Activated CD4-positive, alpha-beta T cell treated with anti-CD3 and anti-CD28 coated beads, Interleukin-2, amount 10 ng/mL, durations not matched to agents 7 days and 5 days (primary cell): ENCODE measurements at places on chromosomes 7 and 10.

DNA sequence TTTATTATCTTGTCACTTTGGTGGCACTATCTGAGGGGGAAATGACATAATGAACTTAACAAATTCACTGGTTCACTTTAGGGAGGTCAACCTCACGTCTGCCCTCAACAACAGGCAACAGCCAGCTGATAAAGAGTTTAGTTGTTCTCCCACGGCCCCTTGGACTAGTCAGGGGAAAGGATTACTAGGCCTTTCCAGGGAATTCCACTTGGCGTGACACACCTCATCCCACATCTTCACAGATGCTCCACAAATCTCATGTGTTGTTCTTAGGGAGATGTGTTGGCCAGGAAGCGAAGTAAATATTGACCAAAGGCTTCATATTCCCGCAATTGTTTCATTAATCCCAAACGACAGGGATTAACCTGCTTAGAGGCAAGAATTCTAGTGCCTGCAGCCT lies 183.5 kb upstream of the CDCA7L start:
- H3K36me3 ChIP-seq: no peaks in the 10 kb centered on the region
- H3K4me1 ChIP-seq: no peaks in the 10 kb centered on the region
- peaks cover 21% of the 10 kb centered on the region for H3K27me3 ChIP-seq
- H3K27ac ChIP-seq: no peak overlapping the region
- no peak overlapping the region for H3K4me3 ChIP-seq
- DNase-seq: no peak

GRCh38 chr10:28558923-28559508 lies 26.1 kb downstream of the WAC start:
- H3K27ac ChIP-seq: no peak overlapping the region
- no peak overlapping the region for H3K4me3 ChIP-seq
- H3K4me1 ChIP-seq: peaks cover 43% of the 10 kb centered on the region
- DNase-seq: no peak
- no peaks in the 10 kb centered on the region for H3K27me3 ChIP-seq

- H3K36me3 ChIP-seq: no peaks in the 10 kb centered on the region
- peaks cover 7% of the 10 kb centered on the region for H3K27me3 ChIP-seq
- H3K27ac ChIP-seq: no peak overlapping the region
- H3K4me1 ChIP-seq: no peaks in the 10 kb centered on the region
- DNase-seq: no peak
Measured at GRCh38 chr10:95976362-95977229, 66.8 kb upstream of the CCNJ start.

- no peaks in the 10 kb centered on the region for H3K27me3 ChIP-seq
- no peaks in the 10 kb centered on the region for H3K36me3 ChIP-seq
- no peak overlapping the region for H3K4me3 ChIP-seq
- H3K27ac ChIP-seq: no peak overlapping the region
Measured at GRCh38 chr10:114340816-114341215, 63.5 kb downstream of the AFAP1L2 start.
